Calu3 (cell line): ENCODE measurements at places on chromosomes 1 and 21.

DNA sequence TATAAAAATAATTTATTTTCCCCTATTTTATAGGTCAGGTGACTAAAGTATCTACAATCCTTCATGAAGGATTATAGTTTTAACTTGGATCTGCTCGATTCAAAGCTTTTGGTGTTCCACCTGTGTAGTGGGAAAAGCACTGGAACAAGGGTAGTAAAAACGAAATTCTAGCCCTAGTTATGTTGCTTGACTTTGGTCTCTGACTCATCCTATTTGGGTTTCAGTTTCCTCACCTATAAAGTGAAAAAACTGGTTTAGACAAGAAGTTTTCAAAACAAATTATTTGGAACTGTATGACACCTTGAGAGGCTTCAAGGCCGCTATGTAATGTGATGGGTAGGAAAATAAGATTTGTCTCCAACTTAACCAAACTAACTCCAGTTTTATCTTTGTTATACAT lies 505.2 kb upstream of the ZRANB2 start:
- no peak for DNase-seq

GRCh38 chr1:178921499-178921898 lies 50.6 kb upstream of the ANGPTL1 start:
- DNase-seq: no peak

DNA sequence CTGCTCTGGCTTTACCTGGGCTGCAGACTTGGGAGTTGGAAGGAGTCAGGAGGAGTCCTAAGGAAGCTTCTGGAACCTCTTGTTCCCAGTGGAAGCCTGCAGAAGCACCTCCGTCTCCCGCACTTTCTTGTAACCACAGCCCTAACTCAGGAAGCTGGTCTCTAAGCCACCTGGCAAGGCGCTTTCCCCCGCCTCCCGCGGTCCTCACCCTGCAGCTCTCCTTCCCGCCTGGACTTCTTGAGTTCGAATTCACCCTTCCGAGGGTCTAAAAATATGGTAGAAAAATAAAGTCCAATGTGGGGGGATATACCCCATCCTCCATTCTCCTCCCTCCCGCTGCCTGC lies 15.1 kb downstream of the PAX7 start:
- DNase-seq: no peak

DNA sequence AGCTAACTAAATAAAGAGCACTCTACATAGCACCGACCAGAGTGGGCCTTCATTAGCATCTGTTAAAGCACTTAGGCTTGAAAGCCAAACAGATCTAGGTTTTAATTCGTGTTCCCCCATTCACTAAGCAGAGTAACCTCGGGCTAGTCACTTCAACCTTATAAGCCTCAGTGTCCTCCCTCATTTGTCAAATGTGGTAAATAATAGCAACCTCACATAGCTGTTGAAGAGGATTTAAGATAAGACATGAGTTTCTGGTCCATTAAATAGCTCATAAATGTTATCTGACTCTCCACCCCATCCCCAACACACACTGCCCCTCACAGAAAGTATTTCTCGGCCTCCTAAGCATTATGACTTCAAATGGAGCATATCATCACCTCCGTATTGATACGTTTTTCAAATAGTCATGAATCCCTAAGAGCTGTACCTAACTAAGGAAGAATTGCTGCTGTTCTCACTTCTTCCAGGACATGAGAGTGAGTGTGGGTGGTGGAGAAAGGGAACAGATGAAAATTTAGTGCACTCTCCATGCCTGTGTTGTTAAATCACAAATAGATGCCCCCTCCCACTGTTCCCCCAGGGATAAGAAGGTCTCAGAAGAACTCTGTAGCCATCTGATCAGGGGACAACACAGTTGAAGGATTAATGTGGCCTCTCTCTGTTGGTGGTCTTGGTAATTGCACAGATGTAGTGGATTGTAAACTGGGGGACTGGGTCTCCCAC lies 47.6 kb downstream of the PLPP3 start:
- no peak for DNase-seq

DNA sequence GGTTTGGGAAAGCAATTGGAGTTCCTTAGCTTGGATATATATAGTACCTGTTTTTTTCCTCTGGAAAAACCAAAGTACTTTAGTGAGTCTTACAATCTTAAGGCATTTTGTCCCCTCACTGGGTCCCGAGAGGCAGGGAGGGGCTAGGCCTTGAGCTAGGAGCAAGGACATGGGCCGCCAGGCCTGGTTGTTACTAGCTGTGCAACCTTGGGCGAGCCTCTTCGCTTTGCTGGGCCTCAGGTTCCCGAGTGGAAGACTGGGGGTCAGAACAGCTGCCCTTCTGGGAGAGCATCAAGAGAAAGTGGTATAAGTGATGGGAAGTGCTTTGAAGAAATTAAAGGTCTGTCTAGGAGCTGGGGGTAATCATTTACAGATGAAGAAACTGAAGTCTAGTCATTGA lies 553.2 kb downstream of the KIF26B start:
- no peak for DNase-seq

DNA sequence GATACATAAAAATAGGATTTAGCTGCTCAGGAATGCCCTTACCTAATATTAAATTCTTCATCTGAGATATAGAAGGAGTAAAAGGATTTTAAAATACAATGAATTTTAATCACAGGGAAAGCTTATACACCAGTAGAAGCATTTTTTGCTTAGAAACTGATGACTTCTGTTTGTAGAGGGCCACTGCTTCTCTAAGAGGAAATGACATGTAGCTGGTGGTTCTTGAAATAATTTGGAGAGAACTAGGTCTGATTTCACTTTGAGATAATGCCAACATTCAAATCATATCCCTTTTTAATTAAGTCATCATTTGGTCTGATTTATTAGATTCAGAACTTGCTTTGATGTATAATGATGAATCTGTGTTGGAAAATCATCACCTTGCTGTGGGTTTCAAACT lies 166.6 kb upstream of the SGIP1 start:
- DNase-seq: no peak

GRCh38 chr1:226664413-226665101 lies 74.5 kb downstream of the ITPKB start:
- DNase-seq: no peak

DNA sequence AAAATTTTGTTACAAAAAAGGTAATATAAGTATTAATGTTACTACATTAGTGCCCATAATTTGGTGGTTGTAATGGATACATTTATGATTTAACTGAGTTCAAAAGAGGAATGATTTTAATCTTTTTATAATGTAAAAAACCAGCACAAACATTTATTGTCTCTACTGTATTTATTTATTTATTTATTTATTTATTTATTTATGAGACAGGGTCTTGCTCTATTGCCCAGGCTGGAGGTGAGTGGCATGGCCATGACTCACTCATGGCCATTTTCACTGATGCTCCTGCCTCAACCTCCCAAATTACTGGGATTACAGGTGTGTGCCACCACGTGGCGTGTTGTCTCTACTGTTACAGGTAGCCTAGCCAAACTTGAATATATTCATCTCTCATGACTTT lies 21.9 kb downstream of the SPEN start:
- DNase-seq: no peak

GRCh38 chr1:80036690-80037432 lies 1030.3 kb upstream of the ADGRL4 start:
- DNase-seq: no peak

DNA sequence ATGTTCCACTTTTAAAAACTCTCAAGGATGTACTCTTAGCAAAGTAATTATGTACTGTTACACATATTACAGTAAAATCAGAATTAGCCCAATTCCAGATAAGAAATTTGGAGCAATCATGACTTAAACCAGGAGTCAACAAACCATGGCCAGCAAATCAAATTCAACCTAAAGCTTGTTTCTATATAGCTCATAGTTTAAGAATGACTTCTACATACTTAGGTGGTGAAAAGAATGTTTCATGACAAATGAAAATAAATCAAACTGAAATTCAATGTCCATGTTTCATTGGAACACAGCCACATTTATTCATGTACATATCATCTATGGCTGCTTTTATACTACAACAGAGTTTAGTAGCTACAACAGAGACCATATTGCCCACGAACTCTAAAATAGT lies 35.1 kb downstream of the FRRS1 start:
- DNase-seq: no peak

- DNase-seq: no peak
These were observed 88.6 kb upstream of the SLC35F3 start for GRCh38 chr1:233815865-233816264.

- no peak for DNase-seq
These were observed 34.3 kb upstream of the MTF1 start for GRCh38 chr1:37893673-37894072.

GRCh38 chr1:85109475-85109874 lies 61.2 kb upstream of the MCOLN3 start:
- peak; percentile 58 for DNase-seq

DNA sequence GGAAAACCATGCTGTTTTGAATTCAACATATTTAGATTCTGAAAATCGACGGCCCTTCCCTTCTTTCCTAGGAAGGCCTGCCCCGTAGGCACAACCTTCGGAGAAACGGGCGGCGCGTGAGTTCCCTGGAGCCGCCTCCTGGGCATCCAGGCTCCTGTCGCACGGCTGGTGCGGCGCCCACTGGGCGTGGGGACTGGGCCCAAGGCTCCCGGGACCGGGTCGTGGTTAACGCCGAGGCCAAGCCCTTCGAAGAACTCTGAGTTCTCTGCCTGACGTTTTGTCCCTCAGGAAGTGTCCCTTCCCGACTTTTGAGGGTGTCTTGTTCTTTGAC lies 19.2 kb upstream of the TBX15 start:
- no peak for DNase-seq

DNA sequence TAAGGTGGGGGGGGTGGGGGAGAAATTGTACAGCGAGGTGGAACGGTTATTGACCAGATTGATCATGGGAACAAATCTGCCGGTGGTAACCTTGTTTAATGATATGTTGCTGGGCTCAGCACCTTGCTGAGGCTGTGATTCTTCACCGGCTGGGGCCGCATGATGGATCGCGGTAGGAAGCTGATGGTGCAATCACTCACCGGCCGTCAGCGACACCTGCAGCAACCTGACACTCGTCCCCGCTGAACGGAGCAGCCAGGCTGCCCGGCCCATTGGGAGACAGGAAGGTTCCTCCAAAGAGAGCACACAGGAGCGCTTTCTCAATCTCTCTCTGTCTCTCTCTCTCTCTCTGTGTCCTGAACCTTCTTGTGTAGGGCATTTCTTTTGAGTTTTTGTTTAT lies 128.5 kb upstream of the RRP15 start:
- peak; percentile 69 for DNase-seq

GRCh38 chr1:23242414-23242813 lies 25.1 kb upstream of the HTR1D start:
- DNase-seq: no peak
